ENCODE measurements at places on chromosomes 4 and X. TPM values are rescaled to one million over a fixed set of nuclear protein-coding genes. Genes with fewer than 3 reads are reported as not detected.

The PABPC1L2B gene
- total RNA-seq: not detected

DNA sequence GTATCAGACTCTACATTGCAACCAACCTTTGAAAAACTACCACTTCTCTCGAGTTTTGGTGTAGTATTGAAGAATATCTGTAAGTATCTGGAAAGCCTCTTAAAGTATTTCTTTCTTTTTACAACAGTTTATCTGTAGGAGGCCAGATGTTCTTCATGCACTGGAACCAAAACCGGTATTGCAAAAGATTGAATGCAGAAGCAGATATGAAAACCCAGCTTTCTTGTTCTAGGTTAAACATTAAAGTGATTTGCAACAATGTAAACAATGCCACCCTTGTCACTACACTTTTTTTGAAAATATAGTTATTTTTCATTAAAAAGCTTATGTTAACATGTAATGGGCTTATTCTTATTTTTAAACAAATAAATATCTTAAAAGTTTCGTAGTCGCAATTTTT is 27.2 kb downstream of the PLS3 start:
- DNase-seq: no peak

DNA sequence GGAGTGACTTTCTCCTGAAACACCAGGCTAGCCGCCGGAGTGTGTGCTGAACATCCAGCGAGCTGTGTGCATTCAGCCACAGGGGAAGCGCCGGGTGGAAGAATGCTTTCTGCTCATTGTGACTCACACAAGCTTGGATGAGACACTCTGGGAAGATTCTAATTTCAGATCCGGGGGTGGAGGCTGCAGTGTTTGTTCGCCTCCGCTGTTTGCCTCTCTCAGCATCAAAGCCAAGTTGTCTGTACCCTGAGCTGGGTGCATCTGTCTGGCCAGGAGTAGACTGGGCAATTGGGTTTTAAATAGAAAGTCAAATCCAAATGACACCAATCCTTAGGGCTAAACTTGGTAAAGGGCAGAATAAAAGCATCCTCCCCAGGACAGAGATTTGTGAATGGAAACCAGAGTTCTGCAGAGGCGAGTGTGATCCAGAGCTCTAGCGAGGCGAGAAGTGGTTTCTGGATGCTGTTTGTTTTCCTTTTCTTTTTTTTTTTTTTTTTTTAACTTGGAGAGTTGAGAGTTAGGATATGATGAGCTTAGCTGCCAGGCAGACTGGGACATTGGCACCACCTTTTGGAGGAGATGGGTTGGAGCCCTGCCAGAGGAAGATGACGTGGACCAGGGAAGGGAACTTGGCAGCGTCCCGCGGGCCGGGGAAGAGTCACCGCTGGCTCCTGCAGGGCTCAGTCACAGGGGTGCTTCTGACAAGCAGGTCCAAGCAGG is 196.0 kb upstream of the PSAPL1 start:
- peak; percentile 58 for DNase-seq

DNA sequence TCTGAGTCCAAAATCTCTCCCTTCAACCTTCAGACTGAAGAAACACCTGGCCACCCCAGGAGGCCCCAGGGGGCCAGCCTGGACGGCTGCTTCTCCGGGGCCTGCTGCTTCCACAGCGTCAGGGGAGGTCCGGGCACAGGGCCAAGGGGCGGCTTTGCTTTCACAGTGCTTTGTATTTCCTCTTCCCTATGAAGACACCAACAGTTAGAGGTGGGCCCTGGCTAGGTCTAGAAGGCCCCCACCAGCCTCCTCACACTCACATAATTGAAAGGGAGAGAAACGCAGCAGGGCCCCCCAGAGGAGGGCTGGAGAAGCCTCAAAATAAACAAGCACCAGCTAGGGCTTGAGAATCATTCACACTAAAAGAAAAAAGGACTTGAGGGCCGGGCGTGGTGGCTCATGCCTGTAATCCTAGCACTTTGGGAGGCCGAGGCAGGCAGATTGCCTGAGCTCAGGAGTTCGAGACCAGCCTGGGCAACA is 17.8 kb downstream of the SCD5 start:
- DNase-seq: peak; percentile 86

DNA sequence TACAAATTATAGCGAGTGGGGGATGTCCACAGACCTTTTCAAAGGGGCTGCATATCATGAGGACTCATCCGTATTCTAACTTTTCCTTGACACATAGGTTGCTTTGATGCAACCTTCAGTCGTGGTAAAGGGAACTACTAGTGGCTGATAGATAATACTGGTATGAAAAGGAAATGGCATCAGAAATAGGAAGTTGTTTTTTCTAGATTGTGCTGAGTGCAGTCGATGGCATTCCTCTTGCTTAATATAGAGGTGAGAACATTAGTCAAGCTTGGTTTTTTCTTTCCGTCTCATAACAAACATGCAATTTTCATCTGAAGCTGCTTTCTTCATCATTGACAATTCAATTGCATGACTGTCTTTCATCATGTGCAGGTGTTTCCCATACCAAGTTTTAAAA is 16.6 kb downstream of the ENPEP start:
- DNase-seq: no peak

The RGN gene
- 47.0 TPM for total RNA-seq

DNA sequence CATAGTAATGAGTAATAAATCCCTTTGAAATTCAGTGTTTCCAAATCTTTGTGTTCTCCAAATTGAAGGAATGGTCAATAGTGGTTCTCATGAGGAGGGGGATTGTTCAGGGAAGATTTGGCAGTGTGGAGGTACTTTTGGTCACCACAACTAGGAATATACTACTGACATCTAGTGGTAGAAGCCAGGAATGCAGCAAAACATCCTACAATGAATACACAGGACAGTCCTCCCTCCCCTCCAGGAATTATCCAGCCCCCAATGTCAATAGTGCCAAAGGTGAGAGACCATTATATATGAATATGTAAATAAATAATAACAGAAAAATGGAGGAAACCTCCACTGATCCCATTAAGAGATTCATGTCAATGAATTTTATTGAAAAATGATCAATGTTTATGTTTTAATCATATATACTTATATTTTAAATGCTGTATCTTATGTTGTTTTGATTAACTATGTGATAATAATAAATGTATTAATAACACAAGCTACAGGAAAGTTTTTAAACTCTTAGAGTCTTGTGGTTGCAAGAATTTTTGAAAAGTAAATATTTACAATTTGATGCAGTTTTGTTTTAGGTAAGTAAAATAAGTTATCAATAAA is 14.4 kb upstream of the FAM9A start:
- DNase-seq: no peak

The RAB39B gene
- 0.77 TPM for total RNA-seq

The CFI gene
- 108 TPM for total RNA-seq

The LNX1 gene
- 0.72 TPM for total RNA-seq

The POU4F2 gene
- total RNA-seq: not detected

The DGKK gene
- total RNA-seq: not detected

DNA sequence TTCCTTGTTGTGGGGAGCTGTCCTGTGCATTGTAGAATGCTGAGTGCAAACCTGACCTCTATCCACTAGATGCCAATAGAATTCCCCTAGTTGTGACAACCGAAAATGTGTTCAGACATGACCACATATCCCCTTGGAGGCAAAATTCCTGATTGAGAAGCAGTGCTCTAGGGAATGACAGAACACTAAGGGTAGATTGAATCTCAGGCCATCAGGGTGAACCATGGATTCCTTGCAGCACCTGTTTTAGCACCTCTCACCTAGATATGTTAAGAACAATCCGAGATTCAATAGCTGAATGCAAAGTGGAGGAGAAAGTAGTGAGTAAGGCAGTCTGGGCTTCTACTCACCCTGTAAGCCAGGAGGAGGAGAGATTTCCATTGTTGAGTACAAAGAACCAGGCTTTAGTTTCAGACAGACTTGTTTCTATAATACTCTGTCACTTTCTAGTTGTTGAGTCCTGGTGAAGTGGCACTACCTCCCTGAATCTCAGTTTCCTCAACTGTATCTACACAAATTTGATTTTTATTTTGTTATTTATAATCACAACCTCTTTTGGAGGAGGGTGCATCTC is 111.0 kb upstream of the RAP2C start:
- no peak for DNase-seq

DNA sequence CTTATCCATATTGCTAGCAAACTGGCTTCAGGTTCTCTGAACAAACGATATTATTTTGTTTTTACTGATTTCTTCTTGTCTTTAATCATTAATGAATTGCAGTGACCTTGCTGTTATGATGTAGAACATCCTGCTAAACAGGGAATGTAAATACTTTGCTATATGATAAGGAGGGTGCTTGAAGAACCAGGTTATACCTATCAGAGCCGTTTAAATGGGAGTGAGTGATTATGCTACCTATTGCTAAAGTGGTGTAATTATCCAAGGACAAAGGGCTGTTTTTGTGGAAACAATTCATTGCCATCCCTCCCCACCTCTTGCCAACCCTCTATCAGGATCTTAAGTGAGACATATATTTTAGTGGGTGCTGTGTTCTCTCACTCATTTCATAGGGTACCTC is 788.9 kb downstream of the RPA4 start:
- DNase-seq: no peak

GRCh38 chrX:74147439-74147838 is 156.5 kb upstream of the ZCCHC13 start:
- no peak for DNase-seq

DNA sequence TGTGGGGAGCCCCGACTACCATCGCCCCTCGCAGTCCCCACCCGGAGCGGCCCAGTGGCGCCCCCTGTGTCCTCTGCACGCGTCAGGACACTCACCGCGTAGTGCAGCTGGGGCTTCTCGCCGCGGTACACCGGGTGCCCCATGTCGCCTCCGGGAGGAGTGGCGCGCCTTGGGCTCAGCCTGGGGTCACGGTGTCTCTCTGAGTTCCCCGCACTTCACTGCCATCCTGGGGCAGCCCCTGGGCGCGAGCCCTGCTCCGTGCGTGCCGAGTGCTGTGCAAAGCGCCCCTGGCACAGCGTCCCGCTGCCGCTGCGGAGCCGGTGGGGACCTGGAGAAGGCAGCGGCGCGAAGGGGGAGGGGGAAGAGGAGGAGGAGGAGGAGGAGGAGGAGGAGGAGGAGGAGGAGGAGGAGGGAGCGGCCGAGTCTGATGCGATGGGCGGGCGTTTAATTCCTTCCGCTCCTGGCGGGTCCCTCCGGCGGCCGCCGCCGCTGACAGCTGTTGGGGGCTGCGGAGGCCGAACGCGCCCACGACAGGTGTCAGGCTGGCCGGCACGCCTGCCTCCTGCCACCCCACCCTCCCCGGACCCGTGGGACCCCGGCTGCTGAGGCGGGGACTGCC is 134.3 kb downstream of the AMELX start:
- peak; percentile 77 for DNase-seq

The ZDHHC15 gene
- total RNA-seq: 4.8 TPM

DNA sequence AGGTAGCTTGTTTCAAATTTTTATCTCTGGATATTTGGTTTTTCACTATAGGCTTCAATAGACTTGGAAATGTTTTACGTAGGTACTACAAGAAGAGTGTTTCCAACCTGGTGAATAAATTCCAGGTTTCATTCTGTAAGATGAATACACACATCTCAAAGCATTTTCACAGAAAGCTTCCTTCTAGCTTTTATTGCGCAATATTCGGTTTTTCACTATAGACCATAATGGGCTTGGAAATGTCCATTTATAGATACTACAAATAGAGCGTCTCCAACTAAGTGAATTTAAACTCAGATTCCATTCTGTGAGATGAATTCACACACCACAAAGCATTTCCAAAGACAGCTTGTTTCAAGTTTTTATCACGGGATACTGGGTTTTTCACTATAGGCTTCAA is 857.7 kb upstream of the HS3ST1 start:
- no peak for DNase-seq

GRCh38 chr4:183831026-183831446 is 74.1 kb upstream of the STOX2 start:
- peak; percentile 33 for DNase-seq

DNA sequence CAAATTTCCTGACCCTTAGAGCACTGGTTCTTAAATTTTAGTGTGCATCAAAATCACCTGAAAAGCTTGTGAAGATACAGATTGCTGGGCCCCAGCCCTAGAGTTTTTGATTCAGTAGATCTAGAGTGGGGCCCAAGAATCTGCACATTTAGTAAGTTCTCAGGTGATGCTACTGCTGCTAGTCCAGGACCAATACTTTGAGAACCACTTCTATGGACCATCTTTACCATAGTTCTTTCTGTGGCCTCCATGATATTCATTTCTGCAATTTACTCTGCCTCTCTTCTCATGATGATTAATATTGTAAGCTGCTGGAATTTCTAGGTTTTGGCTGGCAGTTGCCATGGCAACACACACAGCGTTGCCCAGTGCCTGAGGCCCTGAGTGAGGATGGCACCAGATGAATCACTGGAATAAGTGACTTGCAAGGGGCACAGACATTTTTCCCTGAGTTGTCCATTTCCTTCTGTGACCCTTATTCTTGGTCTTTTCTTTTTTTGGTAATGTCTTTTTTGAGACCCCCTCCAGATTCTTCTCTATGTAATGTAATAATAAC is 83.6 kb downstream of the PPP1R2C start:
- DNase-seq: no peak

- no peak for DNase-seq
These were observed 153.2 kb downstream of the SHROOM3 start for GRCh38 chr4:76588274-76588673.

The KCNE5 gene
- 1.4 TPM for total RNA-seq

Data from ovary (tissue), 10 donors.